ENCODE measurements at places on chromosomes 3 and 15. TPM values are rescaled to one million over a fixed set of nuclear protein-coding genes. Genes with fewer than 3 reads are reported as not detected.

ACSBG1 gene
- 0.48 TPM for total RNA-seq

DNA sequence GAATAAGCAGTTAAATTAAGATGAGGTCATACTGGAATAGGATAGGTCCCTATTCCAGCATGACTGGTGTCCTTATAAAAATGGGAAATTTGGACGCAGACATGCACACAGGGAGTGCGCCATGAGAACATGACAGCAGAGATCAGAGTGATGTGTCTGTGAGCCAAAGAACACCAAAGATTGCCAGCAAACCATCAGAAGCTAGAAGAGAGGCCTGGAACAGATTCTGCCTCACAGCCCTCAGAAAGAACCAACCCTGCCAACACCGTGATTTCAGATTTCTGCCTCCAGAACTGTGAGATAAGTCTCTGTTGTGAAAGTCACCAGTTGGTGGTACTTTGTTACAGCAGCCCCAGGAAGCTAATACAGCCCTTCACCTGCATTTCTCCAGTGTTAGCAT lies 34.7 kb downstream of the EPHB1 start:
- no peak overlapping the region for H3K27ac ChIP-seq
- no peak for DNase-seq
- no peaks in the 10 kb centered on the region for H3K4me1 ChIP-seq
- no peaks in the 10 kb centered on the region for H3K36me3 ChIP-seq
- peaks cover 31% of the 10 kb centered on the region for H3K27me3 ChIP-seq

DNA sequence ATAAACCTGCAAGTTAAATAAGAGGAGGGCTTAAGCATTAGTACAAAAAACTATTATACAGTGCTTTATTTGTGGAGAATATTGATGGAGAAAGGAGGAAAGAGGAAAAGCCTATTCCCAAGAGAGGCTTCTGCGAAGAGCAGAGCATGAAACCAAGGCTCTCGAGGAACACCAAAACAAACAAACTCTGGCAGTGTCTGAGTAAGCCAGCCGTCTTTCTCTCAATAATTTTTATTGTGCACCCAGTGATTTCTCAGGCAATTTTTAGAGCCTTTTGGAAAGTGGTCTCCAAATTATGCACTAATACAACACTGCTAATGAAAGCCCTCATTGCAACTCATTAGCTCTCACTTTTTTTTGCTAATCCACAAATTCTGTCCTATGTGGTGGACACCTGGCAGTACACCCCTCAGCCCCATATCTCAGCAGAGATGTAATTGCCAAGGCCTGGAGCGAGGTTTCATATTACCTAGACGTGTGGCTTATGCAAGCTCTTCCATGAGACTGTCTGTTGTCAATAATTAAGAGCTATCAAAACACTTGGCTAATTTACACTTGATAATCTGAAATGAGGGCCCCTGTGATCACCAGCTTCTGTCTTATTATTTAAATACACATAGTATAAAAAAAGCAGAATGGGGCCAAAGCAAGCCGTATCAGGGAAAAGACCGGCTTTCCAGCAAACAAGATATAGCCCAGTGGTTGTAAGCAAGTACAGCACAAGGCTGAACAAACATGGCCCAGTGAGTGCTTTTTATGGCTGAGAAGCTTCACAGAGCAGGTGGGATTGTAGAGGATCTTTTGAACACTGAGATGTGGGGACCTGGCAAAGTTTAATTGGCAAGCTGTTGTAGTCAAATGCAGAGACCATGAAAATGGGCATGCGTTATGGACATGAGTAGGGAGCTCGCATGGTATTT lies 216.9 kb downstream of the ROBO2 start:
- H3K4me3 ChIP-seq: no peak overlapping the region
- DNase-seq: no peak
- no peaks in the 10 kb centered on the region for H3K4me1 ChIP-seq
- no peak overlapping the region for H3K27ac ChIP-seq
- H3K27me3 ChIP-seq: no peaks in the 10 kb centered on the region

HTR3E gene
- total RNA-seq: not detected

IGSF11 gene
- not detected for total RNA-seq

PLXNA1 gene
- total RNA-seq: 83.1 TPM

DOCK3 gene
- total RNA-seq: 15.2 TPM

DNA sequence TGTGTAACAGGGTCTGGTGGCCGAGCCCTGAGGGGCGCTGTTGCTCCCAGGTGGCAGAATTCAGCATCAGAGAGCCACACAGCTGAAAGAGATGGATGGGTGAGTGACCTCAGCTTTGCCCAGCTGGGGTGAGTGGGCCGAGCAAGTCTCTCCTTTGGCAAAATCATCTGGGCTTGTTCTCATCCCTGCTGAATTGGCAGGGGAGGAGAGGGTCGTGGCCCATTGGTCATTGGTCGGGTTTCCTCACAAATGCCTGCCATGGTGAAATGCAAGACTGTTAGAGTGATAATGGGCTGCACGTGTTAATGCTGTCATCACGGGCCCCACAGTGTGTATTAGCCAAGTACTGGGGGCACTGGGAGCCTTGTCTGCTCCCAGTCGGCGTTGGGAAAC lies 15.9 kb downstream of the ABHD2 start:
- H3K36me3 ChIP-seq: peaks cover 13% of the 10 kb centered on the region
- peak overlapping the region; percentile 95 for H3K27ac ChIP-seq
- H3K27me3 ChIP-seq: no peaks in the 10 kb centered on the region
- no peak for DNase-seq
- H3K4me1 ChIP-seq: peaks cover 99% of the 10 kb centered on the region

DNA sequence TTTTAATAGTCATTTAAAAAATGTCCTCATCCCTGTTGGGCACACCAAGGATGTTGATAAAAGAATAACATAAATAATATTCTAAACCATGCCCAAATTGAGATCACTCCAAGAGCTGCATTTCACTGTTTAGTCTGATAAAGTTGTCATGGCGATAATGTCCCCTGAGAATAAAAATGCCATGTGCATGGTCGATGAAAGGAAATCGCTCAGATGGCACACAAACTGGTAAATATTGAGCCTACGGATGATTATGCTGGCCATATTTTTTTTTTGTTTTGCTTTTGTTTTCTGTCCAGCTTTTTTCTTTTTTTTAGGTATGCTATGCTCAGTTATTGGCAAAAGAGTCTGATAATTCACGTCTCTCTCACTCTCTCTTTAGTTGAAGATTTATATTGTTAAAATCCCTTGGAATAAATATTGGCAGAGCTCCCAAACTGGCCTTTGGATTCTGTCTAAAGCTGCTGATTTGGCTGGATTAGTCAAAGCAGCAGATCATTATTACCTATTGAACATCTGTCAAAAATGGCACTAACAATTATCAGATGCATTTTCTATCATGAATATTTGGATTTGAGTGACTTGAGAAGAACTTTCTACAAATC lies 643.8 kb downstream of the SQOR start:
- no peaks in the 10 kb centered on the region for H3K27me3 ChIP-seq
- no peak overlapping the region for H3K4me3 ChIP-seq
- no peaks in the 10 kb centered on the region for H3K36me3 ChIP-seq
- DNase-seq: no peak
